ENCODE measurements at places on chromosomes 6 and 20. TPM values are rescaled to one million over a fixed set of nuclear protein-coding genes. Genes with fewer than 3 reads are reported as not detected.
A peak's percentile ranks its signal among the peaks of the same experiment; 100 is the strongest.

GRCh38 chr6:19121521-19121920, 715.6 kb upstream of the ID4 start:
- no peak for DNase-seq

DNA sequence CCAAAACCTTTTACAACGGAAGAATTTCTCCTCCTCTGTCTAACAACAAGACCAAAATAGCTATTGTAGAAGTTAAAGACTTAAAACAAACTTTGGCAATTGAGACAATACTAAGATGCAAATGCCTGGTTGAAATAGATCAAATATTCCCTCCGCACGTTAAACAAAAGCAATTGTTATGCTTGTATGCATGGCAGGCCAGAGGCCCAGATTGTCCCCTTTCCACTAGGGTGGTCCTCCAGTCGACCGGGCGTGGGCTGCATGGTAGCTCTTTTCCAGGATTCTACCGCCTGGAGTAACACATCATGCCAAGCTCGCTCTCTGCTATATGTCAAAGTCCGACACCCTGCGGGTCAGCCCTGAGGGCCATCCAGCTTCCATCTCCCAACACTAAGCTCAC, 234.7 kb downstream of the RNGTT start:
- no peak for DNase-seq

- no peak for DNase-seq
Observed at GRCh38 chr6:138440758-138441357, 36.8 kb downstream of the HEBP2 start.

DNA sequence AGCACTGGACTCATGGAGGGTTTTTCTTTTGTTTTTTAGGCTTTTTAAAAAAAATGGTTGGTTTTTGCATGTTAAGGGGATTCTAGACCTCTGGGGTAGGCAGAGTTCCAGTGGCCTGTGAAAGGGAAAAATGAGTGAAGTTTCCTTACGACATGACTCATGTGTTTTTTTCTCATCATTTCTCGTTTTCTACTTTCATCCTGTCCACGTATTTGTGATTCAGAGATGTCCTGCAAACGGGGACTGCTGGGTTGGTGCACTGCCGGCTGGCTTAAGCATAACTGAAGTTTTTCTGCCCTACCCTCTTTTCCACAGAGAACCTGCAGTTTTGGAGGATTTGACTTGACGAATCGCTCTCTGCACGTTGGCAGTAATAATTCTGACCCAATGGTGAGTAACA, 182.3 kb downstream of the SASH1 start:
- no peak for DNase-seq

DNA sequence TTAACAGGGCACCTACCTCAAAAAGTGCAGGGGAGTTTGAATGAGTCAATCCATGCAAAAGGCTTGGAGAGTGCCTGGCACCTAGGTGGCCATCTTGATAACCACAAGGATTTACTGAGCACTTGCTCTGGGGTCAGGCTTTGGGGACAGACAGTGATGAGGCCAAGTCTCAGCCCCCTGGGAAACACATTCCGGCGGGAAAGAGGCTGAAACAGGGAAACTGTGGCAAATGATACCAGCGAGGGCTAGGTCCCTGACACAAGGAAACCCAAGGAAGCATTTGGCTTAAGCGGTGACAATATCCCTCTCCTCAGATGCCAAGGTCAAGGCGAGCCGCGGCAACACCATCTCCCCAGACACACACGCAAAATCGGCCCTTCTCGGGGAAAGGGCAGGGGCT, 527 bp upstream of the DOK5 start:
- peak; percentile 85 for DNase-seq

- peak; percentile 52 for DNase-seq
Observed at GRCh38 chr20:34987288-34988190, 31.9 kb downstream of the MYH7B start.

DNA sequence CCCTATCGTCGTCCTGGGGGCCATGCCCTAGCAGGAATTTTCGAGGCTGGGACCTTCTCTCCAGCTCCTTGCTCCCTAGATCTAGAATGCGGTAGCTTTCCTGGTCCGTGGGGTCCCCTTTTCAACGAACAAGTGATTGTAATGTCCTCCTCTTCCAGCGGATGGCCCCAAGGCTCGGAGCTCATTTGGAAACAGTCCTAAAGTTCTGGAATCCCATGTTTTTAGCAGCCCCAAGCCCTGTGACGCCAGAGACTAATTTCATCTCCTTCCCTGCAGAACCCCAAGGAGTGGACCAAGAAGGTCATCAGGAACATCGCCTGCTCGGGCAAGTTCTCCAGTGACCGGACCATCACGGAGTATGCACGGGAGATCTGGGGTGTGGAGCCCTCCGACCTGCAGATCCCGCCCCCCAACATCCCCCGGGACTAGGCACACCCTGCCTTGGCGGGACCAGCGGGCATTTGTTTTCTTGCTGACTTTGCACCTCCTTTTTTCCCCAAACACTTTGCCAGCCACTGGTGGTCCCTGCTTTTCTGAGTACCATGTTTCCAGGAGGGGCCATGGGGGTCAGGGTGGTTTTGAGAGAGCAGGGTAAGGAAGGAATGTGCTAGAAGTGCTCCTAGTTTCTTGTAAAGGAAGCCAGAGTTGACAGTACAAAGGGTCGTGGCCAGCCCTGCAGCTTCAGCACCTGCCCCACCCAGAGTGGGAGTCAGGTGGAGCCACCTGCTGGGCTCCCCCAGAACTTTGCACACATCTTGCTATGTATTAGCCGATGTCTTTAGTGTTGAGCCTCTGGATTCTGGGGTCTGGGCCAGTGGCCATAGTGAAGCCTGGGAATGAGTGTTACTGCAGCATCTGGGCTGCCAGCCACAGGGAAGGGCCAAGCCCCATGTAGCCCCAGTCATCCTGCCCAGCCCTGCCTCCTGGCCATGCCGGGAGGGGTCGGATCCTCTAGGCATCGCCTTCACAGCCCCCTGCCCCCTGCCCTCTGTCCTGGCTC, 48.5 kb downstream of the PYGB start:
- peak; percentile 95 for DNase-seq

DNA sequence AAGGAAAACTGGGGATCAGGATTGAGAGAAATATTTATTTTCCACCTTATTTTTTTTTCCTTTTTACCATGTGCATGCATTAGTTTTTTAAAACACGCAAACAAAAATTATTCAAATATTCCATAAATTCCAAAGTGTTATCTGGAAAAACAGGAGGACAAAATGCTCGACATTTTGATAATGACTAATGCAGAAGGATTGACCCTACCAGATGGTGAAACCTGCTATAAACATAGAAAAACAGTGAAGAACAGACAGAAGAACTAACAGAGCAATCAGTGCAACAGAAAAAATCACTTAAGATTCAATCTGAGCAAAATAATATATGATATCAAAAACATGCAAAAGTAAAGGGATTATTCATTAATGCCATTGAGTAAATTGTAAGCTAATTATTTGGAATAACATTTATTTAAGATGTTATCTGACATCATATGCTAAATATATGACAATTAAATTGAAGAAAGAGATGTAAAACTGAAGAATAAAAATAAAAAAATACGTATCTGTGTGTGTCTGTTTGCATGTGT, 218.4 kb downstream of the LMBRD1 start:
- no peak for DNase-seq

DNA sequence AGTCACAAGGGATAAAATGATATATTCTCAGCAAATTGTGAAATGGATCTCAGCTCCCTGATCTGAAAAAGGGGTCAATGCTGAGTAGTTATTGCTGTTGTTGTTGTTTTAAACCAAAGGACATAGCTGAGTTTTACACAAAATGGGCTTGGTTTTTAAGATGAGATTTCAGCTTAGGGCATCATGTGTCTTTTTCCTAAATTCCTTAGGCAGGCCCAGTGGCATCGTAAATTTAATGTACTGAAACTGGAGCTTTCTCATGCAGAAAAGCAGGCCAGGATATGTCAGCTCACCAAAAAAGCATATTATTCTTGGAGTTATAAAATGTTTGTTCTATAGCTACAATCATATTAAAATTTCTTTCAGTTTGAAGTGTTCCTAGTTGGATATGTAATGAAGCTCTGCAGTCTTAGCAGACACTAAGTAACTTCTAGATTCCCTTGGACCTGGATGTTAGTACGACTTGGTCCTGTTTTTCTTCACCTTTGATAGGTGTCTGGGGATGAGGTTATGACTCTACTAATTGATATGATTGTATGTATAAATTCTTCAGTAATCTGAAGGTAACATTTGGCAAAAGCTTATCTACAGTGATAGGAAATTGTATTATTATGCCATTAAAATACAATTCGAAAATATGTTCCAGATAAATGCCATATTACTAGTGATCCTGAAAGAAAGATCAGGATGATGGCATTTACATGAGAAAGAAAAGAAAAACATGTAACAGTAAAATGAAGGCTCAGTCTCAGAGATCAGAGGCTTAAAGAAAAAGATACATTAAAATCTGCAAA, 663.3 kb downstream of the RFPL4B start:
- no peak for DNase-seq

DNA sequence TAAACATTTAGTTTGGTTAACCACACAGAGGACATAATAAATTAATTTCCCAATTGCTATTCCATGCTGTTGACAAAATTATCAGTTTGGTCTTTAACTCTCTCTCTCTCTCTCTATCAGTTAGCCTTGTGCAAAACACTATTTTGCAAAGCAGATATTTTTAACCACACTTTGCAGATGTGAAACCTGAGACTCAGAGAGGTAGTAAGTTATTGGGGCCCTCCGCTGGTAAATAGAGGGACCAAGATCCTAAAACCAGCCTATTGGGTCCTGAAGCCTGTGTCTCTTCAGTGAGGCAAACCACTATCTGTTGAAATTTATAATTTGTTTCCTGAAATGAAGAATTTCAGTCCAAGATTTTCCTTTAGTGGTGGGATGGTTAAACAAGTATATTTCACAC, 231.0 kb downstream of the SOD2 start:
- DNase-seq: no peak

GRCh38 chr20:12698817-12699216, 310.0 kb upstream of the SPTLC3 start:
- no peak for DNase-seq

DNA sequence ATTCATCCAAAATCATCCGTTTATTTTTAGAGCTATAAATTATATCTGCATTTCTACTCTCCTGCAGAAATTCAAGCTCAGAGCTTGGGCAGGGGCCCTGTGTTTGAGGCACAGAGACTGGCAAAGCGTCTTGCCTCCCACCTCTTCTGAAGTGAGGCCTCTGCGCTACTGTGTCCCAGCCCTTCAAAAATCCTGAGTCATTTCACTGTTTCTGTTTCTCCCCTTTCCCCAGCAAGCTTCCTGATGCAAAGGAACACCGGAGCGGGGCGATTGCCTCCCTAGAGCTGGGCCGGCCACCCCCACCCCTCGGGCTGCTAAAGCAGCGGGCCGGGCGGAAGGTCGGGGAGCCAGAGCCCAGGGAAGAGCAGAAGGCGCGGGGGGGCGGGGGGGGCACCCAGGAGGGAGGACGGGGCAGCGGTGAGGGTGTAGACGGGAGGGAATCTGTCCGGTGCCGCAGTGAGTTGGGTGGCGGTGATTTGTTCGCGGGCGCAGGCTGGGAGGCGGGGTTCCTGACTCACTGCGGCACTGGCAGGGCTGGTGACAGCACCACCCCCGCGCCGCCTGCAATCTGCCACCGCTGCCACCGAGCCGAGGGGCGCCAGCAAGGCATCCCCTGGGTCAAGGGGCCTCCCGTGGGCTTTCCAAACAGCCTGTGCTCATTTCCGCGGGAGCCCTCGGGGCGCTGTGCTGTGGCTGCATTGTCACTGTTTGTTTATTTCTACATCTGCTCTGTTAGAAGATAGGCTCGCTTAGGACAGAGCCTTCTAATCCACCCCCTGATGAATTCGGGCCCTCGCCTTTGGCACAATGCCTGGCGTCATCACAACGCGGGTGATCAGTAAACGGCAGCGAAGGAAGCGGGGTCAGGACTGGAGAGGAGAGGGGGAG, 46.5 kb upstream of the SNAP25 start:
- peak; percentile 91 for DNase-seq

GRCh38 chr6:19757036-19757435, 80.1 kb upstream of the ID4 start:
- DNase-seq: peak; percentile 11

GRCh38 chr6:37127961-37128862, 41.7 kb upstream of the PIM1 start:
- peak; percentile 93 for DNase-seq

DNA sequence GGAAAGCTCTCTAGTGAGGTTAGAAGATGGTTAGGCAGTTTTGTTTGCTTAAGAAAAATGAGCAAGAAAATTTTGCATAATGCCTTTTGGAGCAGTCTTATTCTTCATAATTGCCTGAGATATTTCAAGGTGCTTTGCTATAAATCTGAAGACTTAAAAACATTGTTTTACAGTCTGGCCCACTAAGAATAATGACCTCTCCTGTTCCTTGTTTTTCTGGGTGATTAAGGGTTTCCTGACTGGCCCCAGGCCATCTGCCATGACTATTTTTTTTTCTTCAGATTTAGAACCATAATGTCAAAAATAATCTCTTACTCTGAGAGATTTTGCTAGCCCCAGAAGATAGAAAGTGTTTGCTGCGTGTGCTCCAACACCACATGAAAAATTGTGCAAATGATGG, 72.3 kb upstream of the CENPW start:
- no peak for DNase-seq

Gene PTK6
- not detected for total RNA-seq

Gene ANKRD6
- total RNA-seq: 11.5 TPM

Gene DEFB123
- total RNA-seq: not detected

Gene UNC5CL
- total RNA-seq: under 0.01 TPM

Gene RUNX2
- total RNA-seq: 35.4 TPM

Gene MARCKS
- 570 TPM for total RNA-seq

Gene KCNK5
- not detected for total RNA-seq
